ENCODE measurements at places on chromosomes 4 and X.

GRCh38 chr4:77893451-77893850 lies 30.8 kb downstream of the MRPL1 start:
- H3K4me1 ChIP-seq = peaks cover 43% of the 10 kb centered on the region
- no peaks in the 10 kb centered on the region for H3K27me3 ChIP-seq
- H3K4me3 ChIP-seq = no peak overlapping the region
- H3K36me3 ChIP-seq = peaks cover 37% of the 10 kb centered on the region

DNA sequence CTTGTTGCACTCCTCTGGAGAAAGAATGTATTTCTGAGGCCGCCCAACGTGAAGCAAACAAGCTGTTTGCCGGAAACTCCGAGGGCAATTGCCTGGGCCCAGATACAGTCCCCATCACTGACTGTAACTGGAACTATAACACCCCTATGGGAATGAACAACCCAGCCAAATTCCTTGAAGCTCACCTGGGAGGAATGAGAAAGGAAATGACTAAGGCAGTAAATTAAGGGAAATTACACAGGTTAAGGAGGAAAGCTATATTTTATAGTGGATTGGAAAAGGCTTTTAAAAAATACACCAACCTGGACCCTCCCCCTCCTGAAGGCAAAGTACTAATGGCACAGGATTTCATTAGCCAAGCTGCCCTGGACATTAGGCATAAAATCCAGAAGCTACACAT lies 11.7 kb upstream of the HERC5 start:
- no peak for DNase-seq
- peaks cover 15% of the 10 kb centered on the region for H3K36me3 ChIP-seq
- H3K27me3 ChIP-seq = no peaks in the 10 kb centered on the region
- no peaks in the 10 kb centered on the region for H3K4me1 ChIP-seq
- no peak overlapping the region for H3K4me3 ChIP-seq
- H3K27ac ChIP-seq = no peak overlapping the region

DNA sequence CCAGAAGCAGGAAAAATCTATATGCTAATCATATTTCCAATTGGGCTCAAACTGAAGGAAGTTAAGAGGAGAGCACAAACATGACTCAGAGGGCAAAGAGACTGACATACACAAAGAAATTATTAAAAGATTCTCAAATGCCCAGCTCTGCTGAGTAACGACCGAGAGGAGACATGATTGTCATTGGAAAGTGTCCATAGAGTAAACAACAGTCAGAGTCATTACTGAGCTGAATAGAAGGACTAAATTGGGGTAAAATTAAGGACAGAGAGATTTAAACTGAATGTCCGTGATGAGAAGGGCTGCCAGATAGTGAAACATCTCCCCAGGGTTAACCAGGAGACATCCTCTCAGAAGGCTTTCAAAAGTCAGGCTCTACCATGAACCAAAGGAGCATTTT lies 111.2 kb upstream of the GALNT7 start:
- H3K27ac ChIP-seq = no peak overlapping the region
- no peaks in the 10 kb centered on the region for H3K4me1 ChIP-seq
- no peak overlapping the region for H3K4me3 ChIP-seq

DNA sequence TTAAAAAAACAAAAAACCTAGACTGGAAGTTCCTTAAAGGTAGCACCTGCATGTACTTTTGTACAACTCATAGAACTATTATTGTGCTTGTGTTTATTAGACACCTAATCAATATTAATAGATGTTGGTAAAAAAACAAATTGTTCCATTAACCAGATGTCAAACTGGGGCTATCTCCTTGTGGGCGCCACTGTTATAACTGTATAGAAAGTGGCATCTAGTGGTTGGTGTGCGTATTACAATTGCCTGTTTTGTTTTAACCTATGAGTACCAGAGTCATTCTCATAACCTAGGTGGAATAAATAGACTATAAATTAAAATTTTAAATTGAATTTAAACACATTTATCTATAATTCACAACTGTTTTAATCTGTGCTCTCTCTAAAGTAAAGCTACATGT lies 97.4 kb downstream of the COL4A5 start:
- no peak for DNase-seq
- H3K4me1 ChIP-seq = no peaks in the 10 kb centered on the region
- H3K27ac ChIP-seq = no peak overlapping the region
- no peak overlapping the region for H3K4me3 ChIP-seq

DNA sequence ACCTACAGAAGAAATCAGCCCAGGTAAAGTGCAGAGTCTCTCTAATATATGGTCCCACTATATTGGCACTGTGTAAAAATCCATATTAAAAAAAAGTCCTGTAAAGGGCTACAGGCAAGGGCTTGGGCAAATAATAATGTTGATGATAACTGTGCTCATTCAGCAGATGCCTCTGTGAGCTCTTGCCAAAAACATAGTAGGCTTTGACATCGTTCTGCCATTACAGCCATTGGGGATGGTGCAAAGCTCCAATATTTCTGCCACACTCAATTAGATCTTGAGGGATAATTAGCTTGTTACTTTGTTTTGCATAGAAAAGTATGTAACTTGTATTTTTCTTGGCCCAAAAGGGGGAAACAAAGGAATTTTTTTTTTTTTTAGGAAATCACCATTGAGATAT lies 645.5 kb upstream of the FAM241A start:
- H3K27ac ChIP-seq = no peak overlapping the region
- DNase-seq = no peak
- no peaks in the 10 kb centered on the region for H3K4me1 ChIP-seq
- H3K4me3 ChIP-seq = no peak overlapping the region
- no peaks in the 10 kb centered on the region for H3K27me3 ChIP-seq

GRCh38 chr4:69831646-69832325 lies 28.2 kb downstream of the SULT1E1 start:
- peak overlapping the region; percentile 91 for H3K4me3 ChIP-seq
- H3K4me1 ChIP-seq = peaks cover 25% of the 10 kb centered on the region
- DNase-seq = peak; percentile 39

DNA sequence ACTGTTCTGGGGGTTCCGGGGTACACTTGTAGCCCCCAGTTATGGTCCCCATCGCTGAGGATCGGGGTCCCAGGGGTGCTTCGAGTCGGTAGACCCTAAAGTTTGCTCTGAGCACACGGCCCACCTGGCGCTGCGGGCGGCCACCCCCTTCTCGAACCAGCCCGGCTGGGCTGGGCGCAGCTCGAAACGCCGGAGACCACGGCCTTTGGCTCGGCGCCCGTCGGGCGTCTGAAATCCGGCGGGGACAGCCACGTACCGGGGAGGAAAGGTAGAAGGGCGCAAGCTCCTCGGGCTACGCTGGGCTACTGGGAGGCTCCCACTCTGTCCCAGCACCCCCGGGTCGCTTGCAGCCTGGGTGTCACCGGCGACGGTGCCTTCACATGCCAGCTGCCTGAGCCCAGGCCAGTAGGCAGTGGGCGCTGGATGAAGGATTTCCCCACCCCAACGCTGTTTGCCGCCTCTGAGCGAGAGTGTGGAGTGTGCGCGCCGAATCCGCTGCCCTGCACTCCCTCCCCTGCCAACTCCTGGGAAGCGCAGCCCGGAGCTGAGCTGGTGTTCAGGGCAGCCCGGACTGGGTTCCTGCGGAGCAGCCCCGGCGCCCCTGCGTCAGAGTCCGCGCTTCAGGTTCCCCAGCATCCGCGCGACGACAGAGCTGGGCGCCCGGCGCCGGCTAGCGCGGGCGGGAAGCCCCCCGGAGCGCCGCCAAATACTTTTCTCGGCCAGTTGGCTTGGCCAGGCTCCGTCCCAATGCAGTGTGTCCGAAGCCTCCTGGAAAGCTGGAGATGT lies 637 bp downstream of the MAMLD1 start:
- no peaks in the 10 kb centered on the region for H3K36me3 ChIP-seq
- no peak for DNase-seq
- peak overlapping the region; percentile 25 for H3K27ac ChIP-seq
- H3K4me1 ChIP-seq = peaks cover 23% of the 10 kb centered on the region
- H3K4me3 ChIP-seq = peak overlapping the region; percentile 79

- H3K4me1 ChIP-seq = no peaks in the 10 kb centered on the region
- H3K27me3 ChIP-seq = peaks cover 4% of the 10 kb centered on the region
- DNase-seq = no peak
- H3K27ac ChIP-seq = no peak overlapping the region
- H3K36me3 ChIP-seq = peaks cover 8% of the 10 kb centered on the region
- H3K4me3 ChIP-seq = no peak overlapping the region
Measured at GRCh38 chrX:129556806-129557315, 16.8 kb downstream of the OCRL start.

DNA sequence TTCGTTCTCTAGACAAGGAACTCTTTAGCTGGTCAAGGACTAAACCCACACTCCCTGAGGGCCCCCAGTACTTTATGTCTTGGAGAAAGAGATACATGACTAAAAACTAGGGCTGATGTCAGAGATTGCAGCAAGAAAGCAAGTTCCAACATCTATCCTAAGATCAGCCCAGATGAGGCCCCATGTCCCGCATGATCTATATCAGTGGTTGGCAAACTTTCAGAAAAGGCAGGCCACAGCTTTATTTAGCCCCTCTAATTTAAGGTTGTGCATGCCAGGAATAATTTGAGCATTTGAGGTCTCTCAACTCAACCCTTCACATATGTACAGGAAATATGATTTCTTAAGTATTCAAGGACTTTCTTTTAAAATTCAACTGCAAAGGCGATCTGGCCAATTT lies 44.1 kb upstream of the FRMD7 start:
- H3K36me3 ChIP-seq = no peaks in the 10 kb centered on the region
- no peak for DNase-seq
- no peak overlapping the region for H3K4me3 ChIP-seq
- H3K27ac ChIP-seq = no peak overlapping the region
- H3K4me1 ChIP-seq = no peaks in the 10 kb centered on the region

DNA sequence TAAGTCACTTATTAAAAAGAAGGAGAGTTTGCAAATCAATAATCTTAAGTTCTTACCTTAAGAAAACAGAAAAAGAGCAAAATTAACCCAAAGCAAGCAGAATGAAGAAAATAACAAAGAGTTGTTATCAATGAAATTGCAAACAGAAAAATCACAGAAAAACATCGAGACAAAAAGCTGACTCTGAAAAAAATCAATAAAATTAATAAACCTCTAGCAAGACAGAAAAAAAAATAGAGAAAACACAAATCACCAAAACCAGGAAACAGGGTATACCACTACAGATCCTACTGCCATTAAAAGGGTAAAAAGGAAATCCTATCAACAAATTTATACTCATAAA lies 17.3 kb upstream of the RBM41 start:
- no peak overlapping the region for H3K4me3 ChIP-seq
- no peak for DNase-seq
- H3K27me3 ChIP-seq = no peaks in the 10 kb centered on the region
- H3K36me3 ChIP-seq = no peaks in the 10 kb centered on the region

GRCh38 chrX:13717700-13718472 lies 16.5 kb downstream of the TRAPPC2 start:
- DNase-seq = no peak
- peaks cover 11% of the 10 kb centered on the region for H3K4me1 ChIP-seq
- no peak overlapping the region for H3K27ac ChIP-seq
- no peak overlapping the region for H3K4me3 ChIP-seq
- H3K36me3 ChIP-seq = peaks cover 12% of the 10 kb centered on the region

DNA sequence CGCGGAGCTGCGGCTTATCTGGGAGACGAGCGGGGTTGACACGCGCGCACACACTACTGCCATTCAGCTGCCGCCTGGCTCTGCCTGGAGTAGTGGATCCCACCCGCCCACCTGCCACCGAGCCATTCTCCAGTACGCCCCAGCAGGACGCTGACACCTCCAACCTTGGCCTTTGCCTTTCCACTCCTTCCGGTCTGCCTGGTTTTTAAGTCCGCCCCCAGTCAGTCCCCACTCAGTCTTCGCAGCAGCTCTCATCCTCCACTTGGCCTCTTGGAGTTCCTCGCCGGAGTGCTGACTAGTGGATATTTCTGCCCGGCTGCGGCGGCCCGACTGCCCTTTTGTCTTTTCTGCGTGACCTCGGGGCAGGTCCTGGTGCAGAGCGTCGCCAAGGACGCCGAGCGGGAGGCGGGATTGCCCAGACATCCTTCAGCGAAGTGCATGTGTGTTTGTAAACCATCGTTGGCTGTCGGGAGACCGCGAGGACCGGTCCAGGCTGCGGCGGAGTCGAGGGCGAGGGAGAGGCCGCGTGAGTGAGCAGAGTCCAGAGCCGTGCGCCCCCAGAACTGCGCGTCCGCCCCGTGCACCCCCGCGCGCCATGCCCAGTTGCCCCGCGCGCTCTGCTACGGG lies 1.1 kb downstream of the SLIT2 start:
- H3K27ac ChIP-seq = no peak overlapping the region
- H3K36me3 ChIP-seq = no peaks in the 10 kb centered on the region
- H3K27me3 ChIP-seq = peaks cover 49% of the 10 kb centered on the region
- peak overlapping the region; percentile 71 for H3K4me3 ChIP-seq
- no peak for DNase-seq

DNA sequence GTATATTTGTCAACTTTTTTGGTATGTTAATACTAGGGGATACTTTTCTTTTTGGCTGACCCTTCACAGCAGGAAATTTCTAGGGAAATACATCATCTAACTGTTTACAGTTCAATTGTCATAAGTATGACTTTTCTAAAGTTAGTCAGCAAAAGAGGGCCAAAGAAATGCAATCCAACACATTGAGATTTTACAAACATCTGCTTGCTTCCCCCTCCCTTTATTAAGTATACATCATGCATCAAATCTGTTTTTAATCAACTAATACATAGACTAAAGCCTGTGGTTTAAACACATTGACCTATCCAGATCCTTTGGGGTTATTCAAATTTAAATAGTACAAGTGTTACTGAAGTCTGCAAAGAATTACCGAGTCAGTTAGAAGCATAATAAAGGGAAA lies 93.9 kb downstream of the MID1 start:
- no peak overlapping the region for H3K27ac ChIP-seq
- DNase-seq = no peak
- H3K4me3 ChIP-seq = no peak overlapping the region
- H3K27me3 ChIP-seq = no peaks in the 10 kb centered on the region
- no peaks in the 10 kb centered on the region for H3K36me3 ChIP-seq

GRCh38 chrX:134074151-134074550 lies 88.8 kb upstream of the GPC3 start:
- no peak overlapping the region for H3K4me3 ChIP-seq
- no peaks in the 10 kb centered on the region for H3K36me3 ChIP-seq

DNA sequence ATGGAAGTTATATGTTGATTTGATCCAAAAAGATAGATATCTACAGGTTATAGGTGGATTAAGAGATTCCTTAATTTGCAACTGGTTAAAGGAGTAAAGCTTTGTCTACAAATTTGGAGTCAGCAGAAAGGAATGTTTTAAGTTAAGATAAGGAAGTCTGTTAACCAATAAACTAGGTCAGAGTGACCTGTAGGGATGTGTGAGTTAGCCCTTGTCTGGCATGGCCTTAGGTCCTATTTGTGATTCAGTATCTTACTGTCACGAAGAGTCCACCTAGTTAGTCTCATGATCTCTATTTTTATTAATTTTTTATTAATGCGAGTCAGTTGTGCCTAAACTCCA lies 230.8 kb downstream of the INPP4B start:
- H3K36me3 ChIP-seq = no peaks in the 10 kb centered on the region
- H3K27me3 ChIP-seq = no peaks in the 10 kb centered on the region
- H3K27ac ChIP-seq = no peak overlapping the region
- no peak overlapping the region for H3K4me3 ChIP-seq
- H3K4me1 ChIP-seq = no peaks in the 10 kb centered on the region

DNA sequence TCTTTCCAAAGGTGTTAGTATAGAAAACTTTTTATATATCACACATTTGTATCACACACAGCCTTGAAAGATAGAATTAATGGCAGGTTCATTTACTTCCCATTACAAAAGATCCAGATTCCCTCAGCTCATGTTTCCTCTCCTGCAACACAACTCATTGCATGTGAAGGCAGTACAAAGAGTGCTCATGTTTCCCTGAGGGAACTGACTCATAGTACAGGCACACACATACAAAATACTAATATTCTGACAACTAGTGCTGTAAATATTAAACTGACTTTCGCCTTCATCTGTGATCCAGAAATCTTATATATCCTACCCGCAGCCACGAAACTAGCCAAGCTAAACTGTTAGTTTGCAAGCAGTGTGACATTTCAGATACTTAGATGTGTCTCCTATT lies 819.8 kb upstream of the PCDH7 start:
- no peak overlapping the region for H3K4me3 ChIP-seq
- no peaks in the 10 kb centered on the region for H3K27me3 ChIP-seq
- no peak for DNase-seq
- no peak overlapping the region for H3K27ac ChIP-seq
- no peaks in the 10 kb centered on the region for H3K36me3 ChIP-seq
